ENCODE measurements at places on chromosomes 5 and 9.

DNA sequence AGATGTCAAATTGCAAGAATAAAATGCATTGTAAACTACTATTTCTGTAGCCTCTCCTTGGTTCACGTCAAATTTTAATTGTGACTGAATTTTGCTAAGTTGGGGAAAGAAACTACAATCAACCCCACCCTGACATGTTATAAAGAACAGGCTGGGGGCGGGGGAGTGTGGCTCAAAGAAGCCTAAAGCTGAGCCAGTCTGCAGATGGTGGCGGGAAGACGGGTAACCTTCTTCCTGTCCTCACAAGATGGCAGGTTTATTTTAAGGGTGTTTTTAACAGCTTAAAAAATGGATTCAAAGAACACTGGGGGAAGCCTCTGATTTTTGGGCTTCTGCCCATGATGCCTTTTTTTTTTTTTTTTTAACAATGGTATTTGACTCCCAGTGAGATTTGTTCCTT, 68.5 kb upstream of the MELK start:
- peak; percentile 2 for DNase-seq

DNA sequence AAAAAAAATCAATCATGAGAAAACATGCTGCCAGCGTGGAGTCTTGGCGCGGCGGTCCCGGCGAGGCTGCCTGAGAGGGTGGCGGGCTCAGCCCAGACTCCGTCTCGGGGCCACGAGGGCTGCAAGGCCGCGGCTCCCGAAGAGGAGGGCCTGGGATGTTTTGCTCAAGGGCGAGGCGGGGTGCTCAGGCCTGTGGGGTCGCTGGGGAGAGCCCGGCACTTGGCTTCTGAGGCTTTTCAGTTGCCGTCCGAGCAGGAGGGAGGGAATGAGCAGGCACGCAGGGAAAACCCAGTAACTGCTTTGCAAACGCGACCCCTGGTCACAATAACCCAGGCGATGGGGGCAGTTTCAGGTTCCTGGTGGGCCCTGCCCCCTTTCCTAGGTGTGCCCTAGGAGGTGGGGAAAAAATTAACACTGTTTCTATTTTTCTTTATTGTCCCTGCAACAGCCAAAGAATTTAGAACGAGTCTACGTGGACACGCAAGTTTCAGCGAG, 3.2 kb upstream of the IRX2 start:
- DNase-seq: no peak

DNA sequence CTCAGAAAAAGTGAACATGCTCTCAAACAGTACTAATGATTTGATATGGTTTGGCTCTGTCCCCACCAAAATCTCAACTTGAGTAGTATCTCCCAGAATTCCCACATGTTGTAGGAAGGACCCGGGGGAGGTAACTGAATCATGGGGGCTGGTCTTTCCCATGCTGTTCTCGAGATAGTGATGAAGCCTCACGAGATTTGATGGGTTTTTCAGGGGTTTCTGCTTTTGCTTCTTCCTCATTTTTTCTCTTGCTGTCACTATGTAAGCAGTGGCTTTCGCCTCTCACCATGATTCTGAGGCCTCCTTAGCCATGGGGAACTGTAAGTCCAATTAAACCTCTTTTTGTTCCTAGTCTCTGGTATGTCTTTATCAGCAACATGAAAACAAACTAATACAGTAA, 401.3 kb downstream of the BNC2 start:
- no peak for DNase-seq

DNA sequence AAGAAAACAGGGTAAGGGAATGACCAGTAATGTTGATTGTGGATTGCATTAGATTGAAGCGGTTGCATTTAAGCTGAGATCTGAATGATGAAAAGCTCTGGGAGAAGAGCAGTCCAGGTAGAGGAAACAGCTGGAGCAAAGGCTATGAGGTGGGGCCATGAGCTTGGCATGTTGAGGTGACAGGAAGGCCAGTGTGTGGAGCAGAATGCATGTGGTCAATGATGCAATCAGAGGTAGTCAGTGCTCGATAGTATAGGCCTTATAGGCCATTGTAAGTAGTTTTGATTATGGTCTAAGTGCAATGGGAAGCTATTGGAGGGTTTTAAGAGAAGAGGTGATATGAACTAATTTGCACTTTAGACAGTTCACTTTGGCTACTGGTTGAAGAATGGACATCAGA, 270.4 kb downstream of the ARHGAP26 start:
- DNase-seq: no peak

DNA sequence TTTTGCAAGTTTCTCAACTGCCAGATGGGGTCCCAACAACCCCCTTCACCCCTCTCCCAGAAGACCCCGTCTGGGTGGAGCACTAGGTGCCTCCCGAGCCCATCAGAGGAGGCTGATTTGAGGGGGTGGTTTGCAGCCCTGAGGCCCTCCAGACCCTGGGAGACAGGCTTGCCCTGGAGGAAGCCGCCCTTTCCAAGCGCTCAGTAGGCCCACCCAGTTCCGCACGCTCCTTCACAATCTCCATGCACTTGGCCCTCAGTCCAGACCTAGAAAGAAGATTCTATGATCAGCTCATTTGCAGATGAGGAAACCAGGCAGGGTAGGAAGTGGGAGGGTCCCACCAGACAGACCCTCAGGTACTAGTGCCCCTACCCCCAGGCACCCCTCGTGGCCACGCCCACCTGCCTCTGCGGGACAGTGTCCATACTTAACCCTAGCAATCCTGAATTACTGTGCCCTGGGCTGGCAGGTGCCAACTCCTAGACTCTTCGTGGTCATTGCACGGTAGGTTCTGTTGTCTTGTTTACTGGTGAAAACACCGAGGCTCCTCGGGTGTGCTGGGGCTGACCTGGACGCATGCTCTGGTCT, 22.3 kb downstream of the OR2V1 start:
- DNase-seq: no peak

DNA sequence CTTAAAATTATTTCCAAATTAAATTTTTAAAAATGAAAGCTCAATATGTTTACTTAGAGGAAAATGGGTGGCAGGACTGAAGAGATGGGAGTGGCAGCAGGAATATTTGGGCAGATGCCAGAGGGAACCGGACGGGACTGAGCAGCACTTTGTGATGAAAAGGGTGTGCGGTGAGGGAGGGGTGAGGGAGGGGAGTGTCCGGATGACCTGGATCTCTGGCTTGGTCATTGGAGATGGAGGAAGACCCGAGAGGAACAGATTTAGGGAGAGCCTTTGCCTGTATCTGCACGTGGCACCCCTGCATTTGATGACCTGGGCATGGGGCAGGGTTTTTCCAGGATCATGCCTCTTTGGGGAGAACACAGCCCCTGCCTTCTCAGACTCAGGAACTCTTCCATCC, 201.1 kb upstream of the MVB12B start:
- no peak for DNase-seq

DNA sequence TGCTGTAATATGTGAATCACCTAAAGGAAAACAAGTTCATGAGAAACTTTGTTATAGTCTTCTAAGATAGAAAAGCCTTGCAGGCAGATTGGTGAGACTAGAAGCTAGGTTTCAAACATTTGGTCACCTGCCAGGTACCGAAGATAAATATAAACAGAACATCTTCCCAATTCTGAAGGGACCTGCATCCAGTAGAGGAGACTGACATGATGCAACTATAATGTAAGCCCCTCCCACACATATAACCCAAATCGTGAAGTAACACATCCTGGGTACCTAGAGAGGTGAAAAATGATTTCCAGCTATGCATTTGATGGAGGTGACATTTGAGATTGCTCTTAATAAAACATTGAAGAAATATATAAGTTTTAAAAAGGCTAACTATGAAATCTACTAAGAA, 29.9 kb downstream of the SHLD3 start:
- no peak for DNase-seq

DNA sequence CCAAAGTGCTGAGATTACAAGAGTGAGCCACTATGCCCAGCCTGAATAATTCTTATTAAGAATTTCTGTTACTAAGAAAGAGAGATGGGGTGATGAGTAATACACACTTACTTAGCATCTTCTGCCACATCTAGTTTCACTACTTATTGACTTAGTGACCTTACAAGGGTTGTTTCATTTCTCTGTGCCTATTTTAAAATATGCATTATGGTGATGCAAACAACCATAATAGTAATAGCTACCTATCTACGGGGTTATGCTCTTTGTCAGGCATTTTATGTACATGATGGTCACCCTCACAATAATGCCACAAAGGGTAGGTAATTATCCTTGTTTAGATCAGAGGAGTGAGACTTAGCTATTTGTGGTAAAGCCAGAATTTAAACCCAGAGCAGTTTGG, 499.0 kb upstream of the SGCD start:
- DNase-seq: no peak

DNA sequence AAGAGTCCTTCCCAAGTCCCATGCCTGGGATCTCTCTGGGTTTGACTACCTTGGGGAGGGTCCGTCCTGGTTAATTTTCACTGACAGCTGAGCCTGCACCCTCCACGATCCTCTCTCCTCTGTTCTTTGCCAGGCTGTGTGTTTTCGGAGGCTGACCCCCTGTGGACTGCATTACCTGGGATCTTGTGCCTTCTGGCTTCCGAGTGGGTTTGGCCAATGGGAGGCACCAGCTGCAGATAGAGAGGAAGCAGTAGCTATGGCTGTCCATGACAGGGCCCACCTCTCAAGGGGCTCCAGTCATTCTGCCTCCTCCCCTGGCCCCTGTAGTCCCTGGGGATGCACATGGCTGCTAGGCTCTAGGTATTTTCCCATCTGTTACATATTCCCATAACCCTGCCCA, 285.0 kb downstream of the DMRT2 start:
- no peak for DNase-seq

GRCh38 chr9:133930682-133931485, 61.2 kb downstream of the VAV2 start:
- DNase-seq: no peak

- DNase-seq: no peak
Measured at GRCh38 chr9:93265301-93265971, 81.5 kb downstream of the WNK2 start.
